SK-N-SH (cell line): ENCODE measurements at places on chromosomes 11 and 22.

DNA sequence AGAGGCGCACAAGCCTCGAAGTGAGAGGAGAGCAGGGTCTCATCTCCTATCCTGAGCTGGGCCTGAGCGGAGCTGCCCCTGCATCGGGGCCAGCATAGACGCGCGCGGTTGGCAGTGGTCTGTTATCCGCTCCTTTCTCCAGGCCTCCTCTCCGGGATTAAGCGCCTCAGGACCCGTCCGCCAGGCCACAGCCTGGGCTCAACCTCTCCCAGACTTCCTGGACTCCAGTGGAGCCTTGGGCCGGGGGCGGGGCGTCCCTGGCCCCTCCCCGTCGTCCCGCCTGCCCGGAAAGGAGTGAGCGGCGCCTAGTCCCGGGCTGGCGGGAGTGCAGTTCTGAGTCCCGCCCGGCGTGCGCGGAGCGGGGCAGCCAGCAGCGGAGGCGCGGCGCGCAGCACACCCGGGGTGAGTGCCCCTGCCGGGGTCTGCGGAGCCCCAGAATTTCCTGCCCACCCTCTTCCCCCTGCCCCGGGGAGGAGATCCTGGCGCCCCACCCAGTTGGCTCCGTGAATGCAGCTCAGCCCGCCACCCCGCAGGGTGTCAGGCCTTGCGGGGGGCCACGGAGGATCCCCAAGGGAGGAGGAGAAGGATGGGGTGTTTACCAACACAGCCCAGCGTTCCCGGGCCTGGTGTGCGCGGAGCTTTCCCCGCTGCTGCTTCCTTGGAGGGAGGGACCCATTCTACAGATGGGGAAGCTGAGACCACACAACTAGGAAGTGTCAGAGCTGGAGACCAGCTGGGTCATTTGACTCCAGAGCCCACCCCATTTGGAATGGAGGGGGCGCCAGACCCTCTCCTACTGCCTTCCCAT, at the start of gene TCIRG1:
TSS of gene TCIRG1 (plus strand) at position 308 of the 808 bp plus-strand sequence. CDS start 2,247 bp downstream, outside the sequence.
- H3K4me3 ChIP-seq: no peak within 1 kb of the TSS
- peak; percentile 67 for DNase-seq
- no peaks in the 10 kb centered on the region for H3K27me3 ChIP-seq
- H3K4me1 ChIP-seq: peaks cover 12% of the 10 kb centered on the region; the same call in 1 of the 2 replicates
- H3K27ac ChIP-seq: 0 out of 2 replicates have a peak within 1 kb of the TSS, but pooled peaks have one; percentile 44
- peaks cover 10% of the 10 kb centered on the region for H3K36me3 ChIP-seq

- no peak overlapping the region for H3K27ac ChIP-seq
- no peaks in the 10 kb centered on the region for H3K4me1 ChIP-seq
- H3K27me3 ChIP-seq: no peaks in the 10 kb centered on the region
- H3K36me3 ChIP-seq: no peaks in the 10 kb centered on the region
- DNase-seq: no peak
- H3K4me3 ChIP-seq: no peak overlapping the region
Observed at GRCh38 chr22:48004038-48004437, 1241.6 kb downstream of the TBC1D22A start.

GRCh38 chr11:1297576-1298473, 11.6 kb downstream of the TOLLIP start:
- H3K36me3 ChIP-seq: peaks cover 29% of the 10 kb centered on the region; the same call in 1 of the 2 replicates
- no peak overlapping the region for H3K4me3 ChIP-seq
- DNase-seq: no peak
- H3K27me3 ChIP-seq: no peaks in the 10 kb centered on the region
- H3K27ac ChIP-seq: no peak overlapping the region
- no peaks in the 10 kb centered on the region for H3K4me1 ChIP-seq

GRCh38 chr11:66068154-66068821, 1.8 kb upstream of the PACS1 start:
- H3K4me1 ChIP-seq: peaks cover 30% of the 10 kb centered on the region
- H3K36me3 ChIP-seq: peaks cover 58% of the 10 kb centered on the region
- peak; percentile 86 for DNase-seq
